ENCODE measurements at places on chromosomes 7 and 10.

- DNase-seq = peak; percentile 48
Measured at GRCh38 chr7:112150823-112151641, 55.2 kb downstream of the DOCK4 start.

- peak; percentile 85 for DNase-seq
Measured at GRCh38 chr7:131111081-131111576, 216.5 kb upstream of the MKLN1 start.

- peak; percentile 69 for DNase-seq
Measured at GRCh38 chr10:5873515-5873995, 16.1 kb downstream of the ANKRD16 start.

DNA sequence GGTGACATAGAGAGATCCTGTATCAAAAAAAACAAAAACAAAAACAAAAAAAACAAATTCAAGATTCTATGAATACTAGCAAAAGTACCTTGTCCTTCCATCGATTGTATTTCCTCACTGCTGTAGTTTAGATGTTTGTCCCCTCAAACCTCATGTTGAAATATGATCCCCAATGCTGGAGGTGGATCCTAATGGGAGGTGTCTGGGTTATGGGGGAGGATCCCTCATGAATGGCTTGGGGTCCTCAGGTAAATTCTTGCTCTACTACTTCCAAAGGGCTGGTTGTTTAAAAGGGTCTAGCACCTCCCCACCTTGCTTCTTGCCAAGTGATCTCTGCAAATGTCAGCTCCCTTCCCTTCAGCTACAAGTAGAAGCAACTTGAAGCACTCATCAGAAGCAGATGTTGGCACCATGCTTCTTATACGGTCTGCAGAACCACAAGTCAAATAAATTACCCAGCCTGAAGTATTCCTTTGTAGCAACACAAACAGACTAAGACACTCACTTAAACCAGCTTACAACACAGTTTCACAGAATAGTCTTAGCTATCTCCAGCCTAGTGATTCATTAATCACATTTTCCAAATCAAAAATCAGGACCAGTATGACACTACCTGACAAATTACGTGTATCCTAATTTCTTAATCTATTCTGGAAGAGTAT lies 20.7 kb downstream of the ABI1 start:
- no peak for DNase-seq

DNA sequence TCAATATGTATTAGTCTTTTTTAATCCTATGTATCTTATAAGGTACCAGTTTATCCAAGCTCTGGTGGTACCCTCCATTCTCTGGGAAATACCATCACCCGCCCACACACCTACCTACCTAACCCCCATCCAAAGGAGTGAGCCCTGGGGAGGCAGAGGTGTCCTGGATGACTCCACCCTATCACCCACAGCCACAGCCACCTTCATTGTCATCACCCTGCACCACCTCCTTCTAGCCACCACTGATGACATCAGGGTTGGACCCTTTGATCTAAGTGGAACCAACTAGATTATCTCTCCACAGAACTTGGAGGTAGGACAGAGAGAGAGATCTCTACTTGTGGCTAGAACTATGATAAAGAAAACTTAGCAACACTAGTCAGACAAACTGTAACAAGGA lies 259.4 kb downstream of the PARD3 start:
- no peak for DNase-seq

GRCh38 chr10:73244866-73245477 lies 2.1 kb downstream of the DNAJC9 start:
- DNase-seq = no peak

- peak; percentile 10 for DNase-seq
Measured at GRCh38 chr7:20019757-20020432, 197.3 kb downstream of the MACC1 start.

DNA sequence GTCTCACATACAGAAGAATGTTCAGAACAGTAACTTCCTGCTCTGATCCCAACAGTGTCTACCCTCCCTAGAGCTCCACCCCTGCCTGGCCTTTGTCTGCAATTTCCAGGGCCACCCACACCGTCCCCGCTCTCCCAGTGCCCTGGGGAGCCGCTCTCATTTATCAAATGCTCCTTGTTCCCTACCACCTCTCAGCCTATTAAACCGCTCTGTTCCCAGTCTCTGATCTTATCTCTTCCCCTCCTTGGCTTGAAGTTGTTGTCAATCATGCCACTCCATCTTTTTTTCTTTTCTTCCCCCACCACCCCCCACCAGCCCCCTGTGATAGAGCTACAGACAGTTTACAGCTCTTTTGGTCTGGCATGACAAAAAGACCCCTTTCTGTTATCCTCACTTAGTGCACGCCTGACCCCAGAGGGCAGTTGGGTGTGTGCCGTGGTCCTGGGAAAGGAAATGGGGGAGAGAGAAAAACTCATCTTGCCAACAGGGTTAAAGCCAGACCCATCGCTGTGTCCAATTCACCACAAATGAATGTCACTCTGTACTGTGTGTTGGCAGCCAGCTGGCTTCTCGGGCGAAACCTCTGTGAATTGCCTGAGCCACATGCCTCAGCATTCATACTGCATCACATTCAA lies 28.8 kb upstream of the HECTD2 start:
- DNase-seq = no peak

- DNase-seq = no peak
Measured at GRCh38 chr7:31550432-31550831, 36.5 kb downstream of the ITPRID1 start.

DNA sequence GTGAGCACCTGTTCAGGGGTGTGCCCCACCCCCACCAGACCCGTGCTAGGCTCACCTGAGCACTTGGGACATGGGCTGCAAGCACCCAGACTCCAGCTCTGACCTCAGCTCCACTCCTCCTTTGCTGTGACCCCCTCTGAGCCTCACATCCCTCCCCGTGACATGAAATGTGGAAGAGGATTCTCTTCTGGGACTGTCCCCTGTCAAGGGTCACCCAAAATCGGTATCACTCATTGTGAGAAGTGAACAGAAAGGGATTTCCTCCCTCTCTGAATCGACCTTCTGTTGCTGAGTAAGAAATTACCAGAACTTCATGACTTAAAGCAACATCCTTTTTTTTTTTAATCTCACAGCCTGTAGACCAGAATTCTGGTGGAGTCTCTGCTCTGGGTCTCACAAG lies 6.2 kb upstream of the CHST15 start:
- DNase-seq = peak; percentile 89

- DNase-seq = no peak
Measured at GRCh38 chr10:78905015-78905956, 163.5 kb upstream of the ZMIZ1 start.

GRCh38 chr7:2649991-2650390 lies 18.2 kb downstream of the TTYH3 start:
- DNase-seq = no peak

DNA sequence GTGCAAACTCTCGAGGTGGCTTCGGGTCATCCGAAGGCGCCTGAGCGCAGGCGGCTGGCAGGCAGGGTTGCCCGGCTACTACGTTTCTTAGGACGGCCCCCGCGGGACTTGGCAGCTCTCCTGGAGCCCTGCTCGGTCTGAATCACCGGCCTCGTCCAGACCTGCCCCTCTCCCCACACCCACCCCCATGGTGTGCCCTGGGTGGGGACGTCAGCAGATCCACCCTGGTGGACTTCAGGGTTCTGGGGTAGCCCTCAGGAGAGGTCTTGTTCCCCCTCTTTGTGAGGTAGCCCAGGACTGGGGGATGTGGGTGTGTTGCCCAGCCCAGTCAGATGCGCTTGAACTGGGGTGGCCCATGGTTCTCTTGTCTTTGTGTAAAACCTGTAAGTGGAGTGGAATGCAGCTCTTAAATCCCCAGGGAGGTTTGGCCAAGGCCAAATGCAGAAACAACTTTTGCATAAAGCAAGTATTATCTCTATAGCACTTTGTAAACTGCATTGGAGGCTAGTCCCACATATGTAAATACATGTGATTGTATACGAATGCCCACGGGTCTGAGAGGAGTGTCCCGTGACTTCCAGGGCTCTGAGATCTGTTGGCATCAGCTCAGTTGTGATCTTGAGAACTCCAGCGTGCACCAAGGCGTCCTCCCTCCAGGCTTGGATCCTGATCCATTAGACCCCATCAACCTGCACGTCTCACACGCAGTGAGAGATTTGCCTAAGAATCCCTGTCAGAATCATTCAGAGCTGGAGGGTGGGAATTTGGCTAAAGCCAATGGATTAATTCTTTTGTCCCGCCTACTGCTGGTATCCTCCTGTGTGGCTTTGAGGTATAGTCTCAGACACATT lies 1.8 kb downstream of the PFKFB3 start:
- DNase-seq = no peak

- no peak for DNase-seq
Measured at GRCh38 chr10:85764108-85764507, 602.5 kb downstream of the GRID1 start.

DNA sequence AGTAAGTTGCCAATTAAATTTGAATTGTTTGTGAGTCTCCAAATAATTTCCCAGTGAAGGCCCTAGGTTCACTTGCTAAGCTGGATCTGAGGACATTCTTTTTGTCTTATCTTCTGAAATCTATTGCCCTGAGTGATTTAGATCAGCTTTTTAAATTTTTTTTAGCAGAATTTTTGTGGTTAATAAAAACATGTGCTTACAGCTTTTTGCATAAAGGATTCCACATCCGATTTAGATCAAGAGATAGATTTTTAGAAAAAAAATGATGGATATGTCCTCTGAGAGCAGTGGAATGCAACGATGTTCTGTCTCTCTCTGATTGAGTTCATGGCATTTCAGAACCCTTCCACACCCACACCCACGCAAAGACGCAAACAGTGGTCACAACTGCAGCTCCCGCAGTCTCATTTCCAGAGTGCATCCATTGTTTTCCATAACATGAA lies 358.8 kb downstream of the SUGCT start:
- no peak for DNase-seq

DNA sequence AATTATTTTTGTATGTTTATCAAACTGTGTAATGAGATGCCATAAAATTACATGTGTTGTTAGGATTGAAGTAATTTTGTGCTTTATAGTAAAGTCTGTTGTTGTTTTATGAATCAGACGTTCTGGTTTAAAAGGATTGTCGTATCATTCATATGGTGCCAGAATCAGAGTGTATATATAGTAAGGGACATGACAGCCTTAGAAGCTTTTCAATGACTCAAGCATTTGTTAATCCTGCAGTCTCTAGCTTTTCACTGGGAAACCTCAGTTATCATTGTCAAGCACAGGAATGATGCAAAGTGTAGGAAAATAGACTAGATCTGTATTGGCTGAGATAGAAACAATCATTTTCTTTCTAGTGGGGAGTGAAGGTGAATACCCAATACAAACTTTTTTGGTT lies 57.5 kb downstream of the TRRAP start:
- DNase-seq = no peak

GRCh38 chr10:33334805-33335550 lies 511 bp upstream of the NRP1 start:
- peak; percentile 82 for DNase-seq

- DNase-seq = no peak
Measured at GRCh38 chr10:100705139-100705538, 40.2 kb upstream of the PAX2 start.

DNA sequence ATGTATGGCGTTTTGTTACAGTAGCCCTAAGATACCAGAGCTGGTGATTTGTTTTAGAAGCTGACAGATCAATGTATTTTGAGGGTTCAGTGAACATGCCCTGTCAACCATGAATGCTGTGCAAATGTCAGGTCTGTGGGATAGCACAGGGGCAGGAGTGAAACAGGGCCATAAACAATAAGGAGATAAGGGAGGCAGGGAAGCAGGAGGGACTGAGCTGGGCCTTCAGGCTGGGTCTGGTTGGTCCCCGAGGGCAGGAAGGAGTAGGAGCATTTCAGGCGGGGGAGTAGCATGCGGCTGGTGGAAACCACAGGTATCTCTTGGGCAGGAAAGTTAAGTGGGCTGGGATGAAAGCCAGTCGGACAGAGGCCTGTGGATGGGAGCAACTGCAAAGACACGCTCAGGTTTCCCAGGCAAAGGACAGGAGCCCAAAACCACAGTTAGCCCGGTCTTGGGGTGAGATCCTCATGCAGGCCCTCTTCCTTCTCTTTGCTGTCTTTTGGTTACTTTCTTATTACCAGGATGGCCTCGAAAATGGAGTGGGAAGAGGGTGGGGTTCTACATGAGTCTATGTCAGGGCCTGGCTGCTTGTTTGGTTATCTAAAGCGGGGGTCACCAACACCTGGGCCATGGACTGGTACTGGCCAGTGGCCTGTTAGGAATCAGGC lies 69.5 kb upstream of the SEPHS1 start:
- DNase-seq = no peak

- DNase-seq = peak; percentile 99
Measured at GRCh38 chr7:30224511-30225062, 59.8 kb upstream of the ZNRF2 start.

DNA sequence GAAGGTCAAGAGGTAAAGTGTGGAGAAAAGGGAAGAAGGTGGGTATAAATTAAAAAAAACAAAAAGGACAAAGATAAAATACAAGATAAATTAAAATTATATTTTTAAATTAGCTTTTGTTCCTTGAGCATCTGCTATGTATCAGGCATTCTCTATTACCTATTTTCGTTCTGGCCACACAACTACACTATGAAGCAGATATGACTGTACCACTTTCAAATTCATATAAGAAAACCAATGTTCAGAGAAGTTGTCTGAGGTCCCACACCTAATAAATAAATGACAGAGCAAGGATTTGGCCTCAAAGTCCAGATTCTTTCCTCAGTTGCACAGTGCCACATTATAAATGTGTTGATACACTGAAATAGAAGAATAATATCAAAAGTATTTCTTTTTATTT lies 103.8 kb upstream of the PCDH15 start:
- no peak for DNase-seq

GRCh38 chr7:79880312-79880711 lies 254.3 kb upstream of the GNAI1 start:
- DNase-seq = no peak

- no peak for DNase-seq
Measured at GRCh38 chr10:28627102-28627501, 50.2 kb upstream of the BAMBI start.

DNA sequence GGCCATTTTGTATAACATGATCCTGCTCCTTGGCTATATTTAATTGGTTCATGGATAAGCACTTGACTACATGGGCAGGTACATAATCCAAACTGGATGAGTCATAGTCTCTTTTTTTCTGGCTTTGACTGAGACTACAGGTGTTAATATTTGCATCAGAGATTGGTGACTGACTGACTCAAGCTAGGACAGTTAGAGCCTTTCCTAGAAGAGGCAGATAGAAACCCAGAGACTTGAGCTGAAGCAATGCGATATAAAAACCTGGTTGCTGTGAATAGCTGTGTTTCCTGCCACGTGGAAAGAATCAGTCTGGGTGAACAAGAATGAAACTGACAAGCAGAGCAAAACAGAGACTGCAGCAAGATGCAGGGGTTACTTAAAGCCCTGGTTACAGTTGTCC lies 81.0 kb downstream of the SAMD9 start:
- no peak for DNase-seq

- DNase-seq = no peak
Measured at GRCh38 chr7:152876749-152877148, 117.2 kb downstream of the ACTR3B start.
